Stimulated activated CD4-positive, alpha-beta T cell treated with anti-CD3 and anti-CD28 coated beads, Interleukin-1b, Interleukin-23, amount 100 ng/mL, for 48 hours (primary cell): ENCODE measurements at places on chromosomes 2 and 18.

GRCh38 chr2:180730976-180731375 lies 249.4 kb upstream of the UBE2E3 start:
- no peak for DNase-seq

DNA sequence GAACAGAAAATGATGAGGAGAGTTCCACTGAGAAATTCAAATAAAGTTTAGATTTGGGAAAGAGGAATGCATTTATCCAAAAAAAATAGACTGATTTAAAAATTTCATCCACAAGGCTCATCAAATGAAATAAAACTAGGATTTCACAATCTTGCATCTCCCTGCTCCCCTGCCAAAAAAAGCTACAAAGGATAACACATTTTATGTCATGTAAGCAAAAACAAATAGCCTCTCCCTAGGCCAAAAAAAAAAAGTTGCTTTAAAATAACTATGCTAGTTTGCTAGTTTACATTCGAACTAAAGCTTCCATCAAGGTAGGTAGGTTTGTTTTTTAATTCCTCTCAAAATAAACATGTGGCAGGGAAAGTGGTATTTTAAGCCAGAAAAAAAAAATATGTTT lies 465.5 kb upstream of the ID2 start:
- DNase-seq = no peak

GRCh38 chr2:174054926-174055325 lies 89.8 kb upstream of the SP3 start:
- no peak for DNase-seq

- no peak for DNase-seq
Measured at GRCh38 chr18:62767321-62767720, 52.0 kb downstream of the PHLPP1 start.

- no peak for DNase-seq
Measured at GRCh38 chr2:233980955-233981561, 63.9 kb downstream of the TRPM8 start.
